ENCODE measurements at places on chromosomes 5 and 9.

DNA sequence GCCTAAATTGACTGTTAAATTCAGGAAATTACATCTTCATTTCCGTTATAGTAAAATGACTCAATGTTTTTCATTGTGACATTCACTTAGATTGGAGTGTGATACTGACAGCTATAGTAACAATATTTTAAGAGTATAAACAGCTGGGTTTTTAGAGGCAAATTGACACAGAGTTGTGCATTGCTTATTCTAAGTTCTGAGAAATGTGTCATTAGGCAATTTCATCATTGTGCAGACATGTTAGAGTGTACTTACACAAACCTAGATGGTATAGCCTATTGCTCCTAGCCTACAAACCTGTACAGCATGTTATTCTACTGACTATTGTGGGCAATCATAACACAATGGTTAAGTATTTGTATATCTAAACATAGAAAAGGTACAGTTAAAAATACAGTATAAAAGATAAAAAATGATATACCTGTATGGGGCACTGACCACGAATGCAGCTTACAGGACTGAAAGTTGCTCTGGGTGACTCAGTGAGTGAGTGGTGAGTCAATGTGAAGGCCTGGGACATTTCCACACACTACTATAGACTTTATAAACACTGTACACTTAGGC is 132.7 kb downstream of the PDE4D start:
- DNase-seq = peak; percentile 83

GRCh38 chr9:82332018-82332773 is 343.6 kb downstream of the SPATA31D1 start:
- peak; percentile 94 for DNase-seq

DNA sequence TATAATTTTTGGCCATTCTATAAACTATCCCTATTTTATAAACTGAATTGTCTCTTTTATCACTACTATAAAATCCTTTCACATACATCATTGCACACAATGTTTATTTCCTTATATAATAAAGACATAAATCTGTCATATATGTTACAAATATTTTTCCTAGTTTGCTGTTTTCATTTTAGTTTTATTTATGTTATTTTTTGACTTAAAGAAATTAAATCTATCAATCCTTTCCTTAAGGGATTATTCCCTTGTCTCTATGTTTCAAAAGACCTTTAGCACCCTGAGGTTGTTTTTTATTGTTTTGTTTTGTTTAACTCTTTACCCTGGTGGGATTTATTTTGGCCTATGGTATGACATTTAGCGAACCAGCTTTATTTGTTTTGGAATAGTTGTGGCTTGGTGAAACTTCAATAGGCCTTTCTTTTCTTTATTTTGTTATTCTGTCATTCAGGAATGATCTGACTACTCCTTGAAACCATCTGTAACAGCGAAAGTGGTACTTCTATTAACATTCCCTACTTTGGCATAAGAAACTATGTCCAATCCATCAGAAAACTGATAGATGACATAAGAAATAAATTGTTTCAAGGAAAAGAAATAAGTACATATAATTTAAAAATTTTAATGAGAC is 125.9 kb downstream of the CEP120 start:
- DNase-seq = no peak

- no peak for DNase-seq
These were observed 250.5 kb downstream of the NR2F1-AS1 start for GRCh38 chr5:93330506-93330905.

All from renal cortical epithelial cell (primary cell).